ENCODE measurements at places on chromosomes 3 and 15.

- DNase-seq = no peak
Observed at GRCh38 chr3:108779496-108779895, 22.3 kb upstream of the RETNLB start.

GRCh38 chr3:16801698-16802097 lies 83.1 kb upstream of the PLCL2 start:
- no peak for DNase-seq

DNA sequence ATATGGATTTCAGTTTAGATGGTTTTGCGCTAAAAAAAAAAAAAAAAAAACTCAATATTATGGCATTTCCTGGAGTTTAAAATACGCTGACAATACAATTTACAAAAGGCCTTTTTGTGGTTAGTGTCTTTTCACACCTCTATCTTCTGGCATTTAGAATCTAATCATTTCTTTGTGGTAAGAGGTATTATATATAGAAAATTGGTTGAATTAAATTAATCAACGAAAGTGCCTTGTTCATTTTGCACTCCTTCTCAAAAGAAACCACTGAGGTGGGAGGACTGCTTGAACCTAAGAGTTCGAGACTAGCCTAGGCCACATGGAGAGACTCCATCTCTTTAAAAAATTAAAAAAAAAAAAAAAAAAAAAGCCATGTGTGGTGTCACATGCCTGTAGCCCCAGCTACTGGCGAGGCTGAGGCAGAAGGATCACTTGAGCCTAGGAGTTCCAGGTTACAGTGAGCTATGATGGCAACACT lies 90.0 kb upstream of the ICE2 start:
- no peak for DNase-seq

DNA sequence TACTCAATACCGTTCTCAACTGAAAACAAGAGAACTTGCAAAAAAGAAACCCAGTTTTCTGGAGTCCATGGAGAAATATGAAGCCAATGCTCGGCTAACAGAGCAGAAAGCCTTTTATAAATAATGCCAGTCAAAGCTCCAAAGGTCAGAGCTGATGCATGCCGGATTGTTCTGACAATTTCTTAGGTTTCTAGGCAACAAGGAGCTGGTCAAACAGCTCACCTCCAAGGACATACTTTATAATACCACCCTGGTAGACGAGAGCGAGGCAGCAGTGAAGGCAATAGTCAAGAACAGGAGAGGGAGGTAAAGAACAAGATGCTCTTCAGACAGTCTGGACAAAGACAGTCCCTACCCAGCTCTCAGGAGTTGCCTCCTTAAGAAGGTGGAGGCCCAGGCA lies 111.1 kb downstream of the UBE3A start:
- DNase-seq = no peak

GRCh38 chr15:95698230-95698629 lies 632.3 kb upstream of the NR2F2 start:
- DNase-seq = no peak
